ENCODE measurements at places on chromosomes 7 and 10.

GRCh38 chr10:91006001-91006751, 85.3 kb upstream of the ANKRD1 start:
- peak; percentile 83 for DNase-seq

GRCh38 chr10:129945941-129946760, 17.9 kb downstream of the EBF3 start:
- no peak for DNase-seq

- no peak for DNase-seq
Observed at GRCh38 chr7:25863005-25863728, 288.8 kb upstream of the NFE2L3 start.

GRCh38 chr7:129762387-129762969, 151.0 kb downstream of the NRF1 start:
- no peak for DNase-seq

- no peak for DNase-seq
Observed at GRCh38 chr10:4354382-4354812, 471.6 kb upstream of the AKR1E2 start.

GRCh38 chr7:103630318-103630717, 184.3 kb upstream of the SLC26A5 start:
- no peak for DNase-seq

GRCh38 chr7:148575640-148576411, 14.7 kb upstream of the C7orf33 start:
- DNase-seq, result peak; percentile 84

DNA sequence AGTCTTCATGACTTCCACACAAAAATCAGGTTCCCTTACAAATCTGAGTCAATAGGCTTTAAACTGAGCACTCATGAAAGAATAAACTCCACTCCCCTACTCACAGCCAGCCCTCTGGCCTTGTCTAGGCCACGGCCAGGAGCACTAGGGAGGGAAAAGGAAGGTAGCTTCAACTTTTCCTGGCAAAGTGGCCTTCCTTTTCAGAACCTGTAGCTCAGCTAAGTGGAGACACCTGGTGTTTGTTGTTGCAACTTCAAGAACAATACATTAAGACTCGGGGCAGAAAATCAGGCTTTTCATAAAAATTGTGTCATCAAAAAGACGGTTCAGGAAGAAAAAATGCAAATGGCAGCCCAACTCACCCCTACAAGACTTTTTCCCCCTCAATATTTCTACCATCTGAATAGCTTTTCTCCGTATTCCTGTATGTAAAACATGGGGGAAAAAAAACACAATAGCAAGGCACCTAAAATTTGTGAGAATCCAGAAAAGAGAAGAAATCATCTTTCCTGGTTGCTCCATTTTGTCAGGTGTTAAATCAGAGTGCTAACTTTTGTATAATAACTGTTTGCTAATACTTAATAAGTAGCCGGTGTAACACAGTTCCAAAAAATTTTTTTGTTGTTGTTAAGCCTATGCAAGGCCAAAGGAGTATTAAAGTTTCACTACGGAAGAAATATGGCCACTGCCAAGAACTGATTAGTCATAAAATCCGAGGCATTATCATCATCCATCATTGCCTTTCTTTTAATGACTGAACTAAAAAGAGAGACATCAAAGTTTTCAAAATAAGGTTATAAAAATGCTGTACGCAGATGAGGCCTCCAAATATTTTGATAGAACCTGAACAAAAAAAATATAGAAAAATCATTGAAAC, 66.2 kb upstream of the ARID5B start:
- DNase-seq, result peak; percentile 8

DNA sequence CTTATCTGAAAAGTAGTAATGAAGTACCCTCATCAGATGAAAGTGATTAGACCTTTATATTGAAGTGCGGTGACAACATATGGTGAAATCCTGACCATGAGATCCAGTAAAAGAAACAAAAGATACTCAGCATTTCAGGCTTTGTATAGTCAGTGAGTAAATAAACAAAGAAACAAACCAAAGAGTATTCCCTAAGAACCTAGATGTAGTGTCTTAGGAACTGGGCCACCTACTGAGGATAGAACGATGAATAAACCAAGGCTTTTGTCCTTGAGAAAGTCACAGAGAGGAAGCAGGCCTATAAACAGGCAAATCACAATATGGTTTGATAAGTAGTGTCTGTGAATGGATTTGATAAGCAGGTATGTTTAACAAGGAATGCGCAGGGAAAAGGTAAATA, 46.2 kb downstream of the ZNF277 start:
- no peak for DNase-seq

- no peak for DNase-seq
Observed at GRCh38 chr7:20595971-20596370, 19.5 kb upstream of the ABCB5 start.
